ENCODE measurements at places on chromosomes 12 and 14.

- DNase-seq = no peak
These were observed 44.2 kb downstream of the TMX1 start for GRCh38 chr14:51284241-51284640.

DNA sequence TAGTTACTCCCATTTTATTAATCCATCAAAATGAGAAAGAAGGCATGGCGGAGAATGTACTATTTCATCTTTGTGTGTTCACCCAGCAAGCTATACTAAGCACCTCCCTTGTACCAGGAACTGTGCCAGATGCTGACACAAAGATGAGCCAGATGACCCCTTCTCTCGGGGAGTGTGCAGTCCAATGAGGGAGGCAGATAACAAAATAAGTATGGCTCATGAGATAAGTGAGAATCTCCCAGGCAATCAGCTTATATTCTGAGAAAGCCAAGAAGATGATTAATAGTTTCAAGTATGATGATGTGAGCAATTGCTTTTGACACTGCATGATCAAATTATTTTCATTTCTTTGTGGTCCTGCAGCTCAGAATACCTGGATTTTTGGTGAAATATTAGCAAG, 1.3 kb upstream of the TMEM233 start:
- no peak for DNase-seq

DNA sequence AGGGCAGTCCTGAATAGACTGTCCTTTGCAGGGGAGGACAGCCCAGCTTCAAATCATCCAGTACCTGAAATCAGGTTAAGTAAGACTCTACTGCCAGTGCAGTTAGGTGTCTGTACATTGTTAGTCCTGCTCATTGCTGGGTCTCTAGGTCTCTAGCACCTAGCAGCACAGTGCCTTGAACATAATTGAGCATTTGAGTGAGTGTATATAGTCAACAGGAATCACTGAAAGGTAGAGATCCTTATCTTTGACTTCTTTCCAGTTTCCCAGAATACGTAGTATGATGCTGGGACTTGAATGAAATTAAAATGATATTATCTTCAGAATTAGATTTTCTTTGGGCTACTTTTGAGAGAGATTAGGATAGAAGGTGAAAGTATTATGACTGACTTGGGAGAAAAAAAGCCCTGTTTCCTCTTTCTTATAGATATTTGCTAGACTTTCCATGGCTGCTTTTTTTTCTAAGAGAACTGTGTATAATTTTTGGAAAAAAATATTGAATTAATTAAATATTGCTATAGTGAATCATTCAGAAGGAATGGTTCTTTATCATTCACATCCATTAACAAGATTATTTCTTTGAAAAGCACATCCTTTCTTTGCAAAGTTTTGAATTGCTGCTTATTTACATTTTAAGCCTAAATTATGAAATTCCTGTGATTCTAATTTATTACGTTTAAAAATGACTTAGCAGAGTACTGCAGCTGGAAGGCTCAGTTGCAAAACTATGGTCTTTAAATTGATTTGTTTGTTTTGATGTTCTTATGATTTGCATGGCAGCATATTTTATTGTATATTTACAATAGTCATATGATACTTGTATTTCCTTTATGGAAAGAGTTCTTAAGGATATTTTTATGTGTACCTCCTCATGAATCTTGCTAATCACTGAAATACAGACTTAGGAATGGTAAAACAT, 51.6 kb downstream of the PPP4R4 start:
- no peak for DNase-seq

DNA sequence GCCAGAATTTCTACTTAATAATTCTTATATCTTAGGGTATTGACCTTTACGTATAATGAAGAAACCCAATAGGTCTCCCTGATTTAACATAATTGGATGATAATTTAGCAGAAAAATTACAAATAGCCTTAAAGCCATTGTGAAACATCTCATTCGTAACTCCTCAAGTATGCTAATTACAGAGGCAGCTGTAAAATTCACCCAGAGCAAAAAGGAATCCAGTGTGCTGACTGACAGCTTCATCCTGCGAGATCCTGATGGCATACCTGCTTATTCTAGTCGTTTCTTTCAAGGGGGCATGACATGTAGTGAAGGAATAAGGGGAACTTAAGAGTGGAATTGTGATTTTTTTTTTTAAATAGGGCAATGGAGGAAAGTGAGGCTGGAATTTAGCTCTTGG, 291.5 kb downstream of the FUT8 start:
- DNase-seq = no peak

DNA sequence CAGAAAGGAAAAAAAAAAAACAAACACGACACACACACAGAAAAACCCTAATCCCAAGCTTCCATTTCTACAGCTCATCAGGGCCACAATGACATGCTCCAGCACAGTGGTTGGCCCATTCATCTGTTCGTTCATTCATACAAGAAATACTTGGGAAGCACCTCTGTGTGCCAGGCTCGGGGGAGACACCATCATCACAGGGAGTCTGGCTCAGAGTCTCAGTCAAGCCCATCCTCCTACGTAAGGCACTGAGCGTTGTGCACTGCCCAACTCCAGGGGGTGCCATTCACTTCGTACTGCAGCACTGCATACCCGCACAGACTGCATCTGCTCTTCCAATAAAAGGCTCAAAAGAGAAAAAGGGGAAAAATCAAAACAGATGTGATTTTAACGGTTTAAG, 15.3 kb downstream of the VPS37B start:
- no peak for DNase-seq

- DNase-seq = no peak
These were observed 1086.5 kb downstream of the SLC6A15 start for GRCh38 chr12:83826112-83826511.

Measured in stimulated activated CD8-positive, alpha-beta memory T cell treated with anti-CD3 and anti-CD28 coated beads, Interleukin-2, amount 100 ng/mL, for 48 hours (primary cell).